ENCODE measurements at places on chromosomes 6 and 20.

DNA sequence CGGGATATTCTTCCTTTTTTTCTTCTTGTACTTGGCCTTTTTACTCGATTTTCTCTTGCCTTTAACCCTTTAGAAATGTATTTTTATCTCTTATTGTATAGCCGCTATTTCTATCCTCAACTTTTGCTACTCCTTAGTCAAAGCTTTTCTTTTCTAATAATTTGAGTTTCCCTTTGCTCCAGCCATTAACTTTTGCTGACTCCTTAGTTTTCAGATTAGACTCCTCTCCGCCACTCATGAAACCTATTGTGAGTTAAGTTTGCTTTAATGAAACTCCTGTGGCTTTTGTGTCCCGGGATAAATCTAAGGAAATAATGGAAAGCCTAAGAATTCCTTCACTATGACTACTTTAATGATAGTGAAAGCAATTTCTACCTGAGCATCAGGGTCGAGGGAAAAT, 590.3 kb upstream of the CITED2 start:
- no peak for DNase-seq

DNA sequence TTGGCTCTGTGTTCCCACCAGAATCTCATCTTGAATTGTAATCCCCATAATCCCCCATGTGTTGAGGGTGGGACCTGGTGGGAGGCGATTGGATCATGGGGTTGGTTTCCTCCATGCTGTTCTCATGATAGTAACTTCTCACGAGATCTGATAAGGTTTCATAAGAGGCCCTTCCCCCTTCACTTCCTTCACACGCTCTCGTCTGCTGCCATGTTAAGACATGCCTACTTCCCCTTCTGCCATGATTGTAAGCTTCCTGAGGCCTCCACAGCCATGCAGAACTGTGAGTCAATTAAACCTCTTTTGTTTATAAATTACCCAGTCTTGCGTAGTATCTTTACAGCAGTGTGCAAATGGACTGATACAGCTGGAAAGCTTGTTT, 90.0 kb downstream of the ELOVL5 start:
- no peak for DNase-seq

- no peak for DNase-seq
Observed at GRCh38 chr6:148367411-148368024, 24.9 kb downstream of the SASH1 start.

- no peak for DNase-seq
Observed at GRCh38 chr6:145119081-145119480, 616.2 kb downstream of the EPM2A start.

DNA sequence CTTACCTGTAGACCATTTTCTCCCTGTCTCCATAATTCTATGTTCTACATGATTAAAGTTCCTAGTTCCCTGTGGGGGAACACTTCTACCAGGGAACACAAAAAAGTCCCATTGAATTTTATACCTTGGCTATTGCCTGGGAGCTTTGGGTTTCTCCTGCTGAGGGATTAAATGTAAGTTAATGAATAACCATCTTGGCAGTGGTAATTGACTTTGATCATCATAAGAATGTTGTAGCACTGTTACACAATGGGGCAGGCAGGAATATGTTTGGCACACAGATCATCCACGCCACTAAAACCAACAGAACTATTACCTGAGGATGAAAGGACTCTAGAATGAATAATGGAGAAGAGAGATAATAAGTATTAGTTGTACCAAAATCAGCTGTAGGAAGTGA, 1106.2 kb upstream of the GJE1 start:
- no peak for DNase-seq

DNA sequence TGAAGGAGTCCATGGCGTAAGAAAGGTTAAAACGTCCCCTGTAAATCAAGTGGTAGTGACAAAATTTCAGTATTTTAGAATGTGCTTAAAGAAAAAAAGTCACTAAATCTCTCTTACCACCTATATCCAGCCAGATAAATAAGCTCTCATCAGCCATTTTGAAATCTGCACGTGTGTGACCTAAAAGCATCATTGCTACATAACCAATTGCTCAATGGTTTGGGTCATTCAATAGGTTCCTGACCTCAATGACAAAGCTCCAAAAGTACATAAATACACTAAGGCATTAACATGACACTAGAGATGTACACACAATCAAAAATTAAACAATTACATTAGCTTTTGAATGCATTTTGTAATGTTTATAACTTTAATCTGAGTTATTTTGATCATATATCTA, 272.4 kb downstream of the GMDS start:
- DNase-seq = no peak

DNA sequence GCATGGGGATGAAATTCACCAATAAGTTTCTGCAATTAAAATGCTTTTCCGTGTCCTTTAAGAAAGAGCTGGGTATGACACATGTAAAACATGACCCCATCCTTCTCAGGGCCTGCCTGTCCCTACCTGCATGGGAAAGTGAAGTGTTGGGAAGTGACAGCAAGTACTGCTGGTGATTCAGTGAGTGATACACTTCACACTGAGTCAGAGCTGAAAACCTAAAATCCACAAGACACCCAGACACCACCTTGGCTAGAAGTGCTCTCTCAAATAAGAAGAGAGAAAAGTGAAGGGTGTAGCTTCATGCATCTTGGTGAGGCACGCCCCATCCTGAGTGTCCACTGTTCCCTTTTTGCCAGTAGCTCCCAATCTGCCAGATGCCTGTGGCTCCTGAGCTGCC, 3.3 kb downstream of the RAB22A start:
- DNase-seq = no peak

GRCh38 chr20:49759266-49759950, 45.7 kb upstream of the B4GALT5 start:
- DNase-seq = no peak

GRCh38 chr20:40680161-40680959, 8.7 kb downstream of the MAFB start:
- no peak for DNase-seq

DNA sequence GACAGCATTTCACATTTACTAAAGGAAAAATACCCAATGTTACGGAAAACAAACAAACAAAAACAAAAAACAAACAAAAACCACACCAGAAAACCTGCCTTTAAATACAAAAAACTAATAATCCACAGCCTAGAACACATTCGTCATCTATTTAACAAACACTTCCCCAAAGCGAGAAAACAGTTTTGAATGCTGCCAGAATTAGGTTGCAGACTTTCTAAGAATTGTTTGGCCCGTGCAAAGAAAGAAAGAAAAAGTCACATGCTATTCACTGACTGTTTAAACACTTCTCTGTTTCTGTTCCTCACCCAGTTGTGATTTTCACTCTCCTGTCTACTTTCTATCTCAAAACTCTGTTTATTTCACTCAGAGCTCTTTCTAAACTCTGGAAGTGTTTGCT, 52.5 kb downstream of the BCAS1 start:
- no peak for DNase-seq

DNA sequence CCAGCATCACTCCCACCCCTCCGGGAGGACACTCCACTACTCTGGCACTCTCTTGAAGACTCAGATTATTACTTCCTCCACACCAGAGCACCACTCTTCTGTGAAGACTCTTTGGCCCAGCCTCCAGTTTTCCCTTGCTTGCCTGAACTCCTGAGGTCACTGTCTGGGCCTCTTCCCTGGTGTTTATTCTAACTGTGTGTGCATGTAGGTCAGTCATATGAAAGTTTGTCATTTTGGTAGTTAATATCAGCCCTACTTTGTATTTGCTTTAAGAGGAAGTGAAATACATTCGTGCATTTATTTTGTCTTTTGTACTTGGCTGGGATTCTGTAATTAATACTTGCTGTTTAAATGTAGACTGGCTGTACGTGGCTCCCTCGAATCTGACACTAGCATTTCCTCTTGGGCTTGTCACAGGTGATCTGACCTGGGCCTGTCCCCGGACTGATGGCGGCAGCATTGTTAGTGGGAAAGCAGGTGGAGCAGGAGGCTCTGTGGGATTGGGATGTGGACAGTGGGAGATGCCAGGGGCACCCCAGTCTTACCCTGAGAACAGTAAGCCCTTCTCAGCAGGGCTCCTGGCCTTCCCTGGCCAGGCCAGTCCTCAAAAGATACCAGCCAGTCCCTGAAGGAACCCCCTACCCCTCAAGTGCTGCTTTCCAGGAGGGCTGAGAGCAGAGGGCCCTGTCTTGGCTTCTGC, 350.5 kb downstream of the CDC5L start:
- no peak for DNase-seq

- DNase-seq = no peak
Observed at GRCh38 chr6:5728351-5729079, 278.2 kb downstream of the NRN1 start.

GRCh38 chr20:36991703-36992102, 40.2 kb upstream of the SAMHD1 start:
- DNase-seq = no peak

GRCh38 chr20:49344975-49345374, 67.1 kb upstream of the ZNFX1 start:
- DNase-seq = no peak
